ENCODE measurements at places on chromosomes 2 and 18. TPM values are rescaled to one million over a fixed set of nuclear protein-coding genes. Genes with fewer than 3 reads are reported as not detected.

Gene ONECUT2
- polyA plus RNA-seq = 0.01 TPM

Gene PJVK
- polyA plus RNA-seq = 1.3 TPM

Gene DNAH7
- polyA plus RNA-seq = 0.15 TPM

Gene KLHL14
- not detected for polyA plus RNA-seq

- DNase-seq = no peak
These were observed 97.0 kb downstream of the KCNF1 start for GRCh38 chr2:11008773-11009172.

- peak; percentile 28 for DNase-seq
These were observed 40.6 kb upstream of the PGAP1 start for GRCh38 chr2:196967116-196967515.

DNA sequence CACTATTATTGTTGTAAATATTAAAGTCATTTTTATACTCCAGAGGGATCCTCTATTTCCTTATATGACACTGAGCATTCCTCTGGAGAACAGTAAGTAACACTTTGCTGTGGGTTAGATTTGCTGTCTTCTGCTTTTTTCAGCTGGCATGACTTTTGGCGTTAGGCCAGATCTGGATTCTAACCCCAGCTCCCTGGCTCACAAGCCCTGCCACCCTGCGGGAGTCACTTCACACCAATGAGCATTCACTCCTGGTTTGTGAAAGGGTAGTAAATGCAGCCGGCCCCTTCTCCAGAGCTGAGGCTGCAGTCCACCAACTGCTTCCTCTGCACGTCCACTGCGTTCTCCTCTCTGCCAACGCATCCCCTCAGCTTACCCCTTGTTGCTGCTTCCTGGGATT is 373.8 kb upstream of the RAB6C start:
- DNase-seq = no peak

DNA sequence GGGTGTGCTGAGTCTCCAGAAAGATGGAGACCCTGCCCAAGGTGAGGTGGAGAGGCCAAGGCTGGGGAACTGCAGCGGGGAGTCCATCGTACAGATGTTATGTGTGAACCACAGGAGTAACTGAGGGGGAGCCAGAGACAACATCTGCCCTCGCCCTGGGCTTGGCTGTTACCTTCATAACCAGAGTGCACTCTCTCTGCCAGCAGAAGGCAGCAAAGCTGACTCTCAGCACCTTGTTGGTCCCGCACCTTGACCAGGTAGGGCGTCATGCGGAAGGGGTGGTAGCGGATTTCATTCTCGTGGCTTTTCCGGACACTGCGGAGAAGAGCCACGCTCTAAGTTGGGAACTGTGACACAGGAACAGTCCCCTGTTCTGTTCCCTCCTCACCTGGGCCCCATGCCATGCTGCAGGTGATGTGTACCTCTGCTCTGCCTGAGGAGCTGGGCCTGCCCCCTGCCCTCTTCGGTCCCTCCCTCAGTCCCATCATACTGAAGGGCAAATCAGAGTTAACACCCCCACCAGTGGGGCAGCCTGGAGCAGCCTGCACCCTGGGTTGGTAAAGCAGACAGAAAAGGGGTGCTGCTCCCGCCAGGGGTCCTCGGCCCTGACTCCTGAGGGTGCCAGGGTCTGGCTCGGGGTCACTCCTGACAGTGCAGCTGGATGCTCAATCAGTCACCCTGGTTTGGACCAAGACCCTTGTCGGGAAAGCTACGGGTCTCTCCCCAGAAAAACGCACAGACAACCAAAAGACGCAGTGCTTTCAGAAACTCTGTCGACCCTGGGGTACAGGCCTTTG is 20.3 kb downstream of the PER2 start:
- no peak for DNase-seq
